Omental fat pad (tissue), 4 donors: ENCODE measurements at places on chromosomes 13 and 19.

GRCh38 chr19:815775-816499 is 5.8 kb downstream of the PLPPR3 start:
- DNase-seq = no peak

GRCh38 chr13:104301171-104301975 is 1235.2 kb upstream of the SLC10A2 start:
- DNase-seq = no peak

DNA sequence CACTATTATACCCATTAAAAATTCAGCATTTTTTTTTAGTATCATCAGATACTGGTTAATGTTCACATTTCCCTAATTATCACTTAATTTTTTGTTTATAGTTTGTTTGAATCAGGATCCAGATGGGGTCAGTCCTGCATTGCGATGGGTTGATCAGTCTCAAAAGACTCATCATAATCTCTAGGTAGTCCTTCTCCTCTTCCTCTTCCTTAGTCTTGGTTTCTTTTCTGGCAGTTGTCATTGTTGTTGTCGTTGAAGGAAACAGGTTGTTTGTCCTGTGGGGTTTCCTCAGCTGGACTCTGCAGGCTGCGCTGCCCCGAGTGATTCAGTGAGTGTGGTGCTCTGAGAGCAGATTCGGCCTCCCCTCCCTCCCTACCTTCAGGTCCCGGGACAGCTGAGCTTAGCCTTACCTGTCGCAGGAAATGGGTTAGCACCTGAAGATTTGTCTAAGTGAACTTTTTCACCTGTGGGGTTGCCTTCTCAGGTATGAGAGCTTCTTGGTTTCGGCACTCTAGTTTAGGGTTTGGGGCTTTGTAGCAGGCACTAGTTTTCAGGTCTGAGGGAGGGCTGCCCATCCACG is 34.1 kb downstream of the NFIX start:
- DNase-seq = no peak

DNA sequence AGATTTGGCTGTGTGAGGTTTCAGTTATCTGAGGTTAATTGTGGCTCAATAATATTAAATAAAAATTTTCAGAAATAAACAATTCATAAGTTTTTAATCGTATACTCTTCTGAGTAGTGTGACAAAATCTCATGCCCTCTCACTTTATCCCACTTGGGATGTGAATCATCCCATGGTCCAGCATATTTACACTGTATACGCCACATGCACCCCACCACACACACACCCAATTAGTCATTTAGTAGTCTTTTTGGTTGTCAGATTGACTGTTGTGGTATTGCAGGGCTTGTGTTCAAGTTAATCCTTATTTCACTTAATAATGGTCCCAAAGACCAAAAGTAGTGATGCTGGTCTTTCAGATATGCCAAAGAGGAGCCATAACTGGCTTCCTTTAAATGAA is 66.4 kb upstream of the PCDH9 start:
- DNase-seq = no peak

DNA sequence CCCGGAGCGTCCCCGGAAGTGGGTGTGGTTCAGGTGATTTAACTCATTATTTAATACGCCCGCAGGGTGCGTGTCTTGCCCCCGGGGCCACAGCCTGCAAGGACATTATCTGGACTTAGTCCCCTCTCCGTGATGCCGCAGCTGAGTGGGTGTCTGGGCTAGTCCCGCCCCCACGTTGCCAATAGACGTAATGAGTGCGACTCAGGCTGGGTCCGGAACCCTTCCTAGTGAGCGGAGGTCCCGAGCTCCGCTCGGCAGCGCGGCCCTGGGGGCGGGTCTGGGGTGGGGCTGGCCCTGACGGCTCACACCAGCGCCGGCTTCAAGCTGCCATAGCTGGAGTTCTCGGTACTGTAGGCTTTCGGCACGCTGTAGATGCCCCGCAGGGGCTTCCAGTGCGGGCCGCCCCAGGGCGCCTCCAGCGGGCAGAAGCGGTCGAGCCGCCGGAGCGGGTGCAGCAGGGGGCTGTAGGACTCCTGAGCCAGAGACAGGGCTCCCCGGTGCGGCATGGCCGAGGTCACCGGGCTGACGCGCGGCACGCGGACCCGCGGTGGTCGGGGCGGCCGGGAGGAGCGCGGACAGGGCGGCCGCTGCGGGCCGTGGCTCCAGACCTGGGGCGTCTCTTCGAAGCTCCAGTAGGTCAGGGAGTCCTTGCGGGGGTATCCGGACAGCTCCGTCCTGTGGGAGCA is 918 bp upstream of the LHB start:
- no peak for DNase-seq

- DNase-seq = no peak
Measured at GRCh38 chr13:28044608-28045007, 55.8 kb downstream of the FLT3 start.

GRCh38 chr19:16569609-16570320 is 2.5 kb downstream of the SLC35E1 start:
- DNase-seq = no peak

DNA sequence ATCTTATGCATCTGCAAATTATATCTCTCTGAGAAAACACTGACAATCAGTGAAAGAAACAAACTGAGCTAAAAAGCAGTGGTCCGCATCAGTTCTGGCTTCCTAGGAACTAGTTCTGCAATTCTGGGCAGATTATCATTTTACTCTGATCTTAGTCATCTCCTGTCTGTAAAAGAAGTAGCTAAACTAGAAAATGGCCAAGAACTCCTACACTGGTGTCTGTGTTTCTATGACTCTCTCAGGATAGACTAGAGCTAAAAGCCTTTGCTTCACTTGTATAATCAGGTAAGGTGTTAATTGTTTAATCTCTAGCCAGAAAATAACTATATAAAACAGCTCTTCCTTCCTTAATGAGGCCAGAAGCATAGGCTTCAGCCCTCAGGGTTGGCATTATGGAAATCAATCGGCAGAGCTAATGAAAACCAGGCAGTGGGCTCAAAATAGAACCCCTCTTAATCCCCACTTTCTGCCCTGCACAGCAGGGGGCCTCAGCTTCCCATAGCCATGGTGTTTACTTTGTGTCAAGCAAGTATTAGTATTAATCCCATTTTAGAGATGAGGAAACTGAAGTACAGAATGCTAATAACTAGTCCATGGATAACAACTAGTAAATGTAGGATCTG is 459.2 kb downstream of the FGF14 start:
- DNase-seq = no peak

GRCh38 chr13:109418111-109418510 is 368.3 kb downstream of the IRS2 start:
- no peak for DNase-seq

- no peak for DNase-seq
Measured at GRCh38 chr19:55257461-55258420, 1.1 kb downstream of the PPP6R1 start.

GRCh38 chr13:19178901-19179593 is 2.6 kb downstream of the TUBA3C start:
- DNase-seq = no peak

GRCh38 chr13:41827507-41828213 is 133.2 kb downstream of the VWA8 start:
- DNase-seq = no peak

DNA sequence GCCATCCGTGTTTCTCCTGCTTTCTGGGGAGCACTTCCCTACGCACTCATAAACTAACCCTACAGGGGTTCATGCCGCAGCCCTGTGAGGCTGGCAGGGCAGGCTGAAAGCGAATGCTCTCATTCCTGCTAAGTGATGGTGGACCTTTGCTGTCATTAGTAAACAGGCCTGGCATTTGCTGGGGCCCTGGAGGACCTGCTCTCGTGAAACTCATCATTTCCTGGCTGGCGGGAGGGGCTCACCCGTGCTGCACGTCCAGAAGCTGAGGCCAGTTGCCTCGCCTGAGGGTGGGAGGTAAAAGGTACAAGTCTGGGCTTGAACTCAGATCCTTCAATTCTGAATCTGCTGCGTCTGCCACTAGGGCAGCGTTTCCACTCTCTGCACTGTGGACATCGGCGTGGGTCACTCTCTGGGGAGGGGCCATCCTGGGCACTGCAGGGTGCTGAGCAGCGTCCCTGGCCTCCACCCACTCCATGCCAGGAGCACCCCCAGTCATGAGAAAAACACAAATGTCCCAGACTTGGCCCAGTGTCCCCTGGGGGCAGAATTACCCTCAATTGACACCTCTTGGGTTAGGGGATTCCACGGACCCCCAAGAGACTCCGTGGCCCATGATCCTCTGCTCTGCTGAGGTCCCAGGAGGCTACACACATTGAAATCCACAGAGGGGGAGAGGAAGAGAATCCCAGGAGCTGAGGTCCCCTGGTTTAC is 7.0 kb downstream of the MOB3A start:
- DNase-seq = no peak

GRCh38 chr13:40388617-40389016 is 277.8 kb downstream of the FOXO1 start:
- no peak for DNase-seq

DNA sequence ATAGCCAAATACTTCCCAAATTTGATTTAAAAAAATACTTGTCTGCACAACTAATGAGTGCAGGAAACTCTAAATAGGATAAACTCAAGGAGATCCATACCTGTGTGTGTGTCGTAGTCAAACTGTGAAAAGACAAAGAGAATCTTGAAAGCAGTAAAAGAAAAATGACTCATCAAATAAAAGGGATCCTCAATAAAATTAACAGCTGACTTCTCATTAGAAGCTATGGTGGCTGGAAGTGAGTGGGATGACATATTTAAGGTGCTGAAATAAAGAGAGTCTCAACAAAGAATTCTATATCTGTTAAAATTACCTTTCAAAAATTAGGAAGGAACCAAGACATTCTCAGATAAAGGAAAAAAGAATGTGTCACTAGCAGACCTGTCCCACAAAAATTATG is 13.7 kb downstream of the RNASEH2B start:
- DNase-seq = no peak

DNA sequence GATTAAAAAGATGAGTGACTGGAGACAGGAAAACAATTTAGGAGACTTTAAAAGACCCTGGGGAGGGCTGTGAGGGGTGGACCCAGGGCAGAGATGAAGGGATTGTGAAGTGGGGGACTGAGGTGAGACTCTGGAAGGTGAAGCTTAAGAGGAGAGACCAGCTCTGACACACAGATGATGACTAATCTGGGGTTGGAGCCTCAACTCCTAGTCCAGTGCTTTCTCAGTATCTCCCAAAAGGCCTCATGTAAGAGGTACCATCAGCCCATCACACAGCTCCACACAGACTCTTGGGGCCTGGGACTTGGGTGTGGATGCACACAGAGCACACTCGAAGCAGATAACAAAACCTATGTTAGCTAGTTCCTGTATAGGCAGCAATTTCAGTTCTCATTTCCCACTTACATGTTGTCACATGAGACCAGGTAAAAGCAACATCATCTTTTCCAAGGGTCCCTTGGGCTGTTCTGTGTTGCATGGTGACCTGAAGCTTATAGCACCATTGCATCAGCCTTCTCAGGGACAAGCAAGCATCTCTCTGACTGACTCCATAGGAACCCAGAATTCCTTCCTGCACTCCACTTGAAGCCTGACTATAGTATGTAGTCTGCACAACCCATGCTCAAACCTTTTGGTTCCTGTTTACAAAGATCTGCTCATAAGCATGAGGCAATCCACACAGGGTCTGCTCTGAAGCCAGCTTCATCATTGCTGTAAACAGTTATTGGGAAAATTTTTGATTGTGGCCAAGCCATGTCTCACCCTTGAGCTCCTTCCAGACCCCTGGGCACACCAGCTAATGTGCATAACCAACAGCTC is 88.6 kb upstream of the MYCBP2 start:
- DNase-seq = no peak

DNA sequence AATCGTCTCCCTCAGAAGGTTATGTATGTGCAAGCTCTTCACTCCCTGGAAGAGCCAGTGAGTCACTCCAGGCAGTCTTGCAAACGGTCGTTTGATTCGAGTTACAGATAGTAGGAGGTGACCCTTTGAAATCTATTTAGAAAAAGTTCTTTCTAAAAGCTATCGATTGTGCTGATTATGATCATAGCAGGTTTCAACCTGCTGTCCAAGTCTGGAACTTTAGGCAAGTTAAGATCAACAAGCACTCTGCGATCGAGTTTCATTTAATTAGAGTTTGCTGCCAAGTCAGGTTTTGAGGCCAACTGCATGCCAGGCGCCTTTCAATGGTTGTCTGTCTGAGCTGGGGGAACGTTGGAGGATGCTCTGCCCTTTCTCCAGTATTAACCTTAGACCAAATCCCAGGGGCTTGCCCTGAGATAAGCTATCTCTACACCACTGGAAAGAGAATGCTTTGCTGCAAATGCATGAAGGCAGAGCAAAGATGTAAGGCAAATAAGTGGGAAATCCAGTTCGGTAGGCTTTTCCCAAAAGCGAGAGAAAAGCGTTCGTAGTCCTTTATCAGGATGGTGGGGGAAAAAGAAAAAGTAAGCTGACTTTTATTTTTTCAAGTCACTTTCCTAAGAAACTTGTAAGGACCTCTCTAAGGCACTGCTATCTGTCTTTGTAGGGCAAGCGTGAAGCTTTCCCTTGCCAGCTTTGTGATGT is 287.5 kb downstream of the ATP8A2 start:
- no peak for DNase-seq

DNA sequence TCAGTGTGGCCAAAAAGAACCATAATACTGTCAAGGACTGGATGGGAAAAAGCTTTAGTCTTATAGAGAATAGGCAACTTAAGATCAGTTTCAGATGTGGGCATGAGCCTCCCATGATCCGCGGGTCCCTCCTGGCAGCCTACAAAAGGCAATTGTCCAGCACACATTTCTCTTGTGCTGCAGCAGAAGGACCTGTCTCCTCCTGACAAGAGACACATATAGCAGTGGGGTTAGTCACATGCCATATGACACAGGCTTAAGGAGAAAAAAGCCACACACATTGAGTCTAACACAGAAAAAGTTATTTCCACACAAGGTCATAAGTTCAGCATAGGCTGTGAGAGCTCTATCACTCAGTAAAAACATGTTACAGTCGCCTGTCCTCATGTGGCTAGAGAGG is 1378.7 kb upstream of the PRR20A start:
- no peak for DNase-seq

DNA sequence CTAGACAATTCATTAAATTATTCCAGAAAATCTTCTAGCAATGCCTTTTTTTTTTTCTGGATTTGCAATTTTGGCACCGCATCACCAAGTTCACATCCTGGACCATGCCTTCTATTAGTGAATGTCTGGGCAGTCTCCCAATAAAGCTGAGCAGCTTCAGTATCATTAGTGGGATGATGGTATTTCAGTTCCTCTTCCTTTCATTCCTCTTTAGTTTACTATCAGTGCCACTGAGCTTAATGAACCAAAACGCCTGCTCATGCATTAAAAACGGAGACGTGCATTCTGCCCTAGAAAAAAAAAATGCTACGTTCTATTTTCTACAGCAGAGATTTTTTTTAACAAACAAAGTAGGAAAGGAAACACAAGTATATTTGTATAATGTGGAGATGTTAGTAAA is 343.0 kb downstream of the PCDH9 start:
- no peak for DNase-seq

- no peak for DNase-seq
Measured at GRCh38 chr19:3132971-3133792, 2.7 kb upstream of the GNA15 start.

- no peak for DNase-seq
Measured at GRCh38 chr19:5914946-5915781, 1.1 kb downstream of the CAPS start.

- DNase-seq = no peak
Measured at GRCh38 chr19:20431826-20432225, 133.8 kb downstream of the ZNF737 start.
